ENCODE measurements at places on chromosomes 7 and 10.
A peak's percentile ranks its signal among the peaks of the same experiment; 100 is the strongest.

DNA sequence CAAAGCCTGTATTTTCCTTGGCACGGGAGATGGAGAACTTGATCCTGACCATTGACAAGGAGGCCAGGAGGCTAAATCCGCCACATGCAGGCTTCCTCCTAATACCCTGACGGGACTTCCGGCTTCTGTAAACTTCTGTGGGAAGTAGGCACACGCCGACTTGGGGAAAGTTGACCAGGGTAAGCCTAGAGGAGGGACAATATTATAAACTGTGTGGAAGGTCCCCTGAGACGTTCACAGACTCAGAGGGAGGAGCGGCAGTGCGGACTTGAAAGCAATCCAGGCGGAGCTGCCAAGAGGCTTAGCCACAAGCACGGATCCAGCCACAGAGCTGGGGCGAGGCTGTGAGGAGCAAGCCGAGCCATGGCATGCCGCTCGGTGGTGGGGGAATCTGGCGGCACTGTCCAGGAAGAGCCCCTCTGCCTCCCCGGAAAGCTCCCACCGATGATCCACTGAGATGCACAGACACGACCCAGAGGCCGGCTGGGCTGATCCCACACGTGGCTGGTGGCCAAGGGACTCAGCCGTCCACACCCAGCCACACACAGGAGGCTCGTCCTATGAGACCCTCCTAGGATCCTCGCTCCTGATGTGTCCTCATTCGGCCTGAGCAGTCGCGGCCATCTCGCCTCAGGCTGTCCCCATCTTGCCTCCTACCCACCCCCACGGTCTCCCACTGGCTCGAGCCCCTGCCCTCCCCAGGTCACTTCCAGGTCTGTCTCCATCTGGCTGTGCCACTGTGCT, 40.0 kb upstream of the INSIG1 start:
- DNase-seq = no peak

DNA sequence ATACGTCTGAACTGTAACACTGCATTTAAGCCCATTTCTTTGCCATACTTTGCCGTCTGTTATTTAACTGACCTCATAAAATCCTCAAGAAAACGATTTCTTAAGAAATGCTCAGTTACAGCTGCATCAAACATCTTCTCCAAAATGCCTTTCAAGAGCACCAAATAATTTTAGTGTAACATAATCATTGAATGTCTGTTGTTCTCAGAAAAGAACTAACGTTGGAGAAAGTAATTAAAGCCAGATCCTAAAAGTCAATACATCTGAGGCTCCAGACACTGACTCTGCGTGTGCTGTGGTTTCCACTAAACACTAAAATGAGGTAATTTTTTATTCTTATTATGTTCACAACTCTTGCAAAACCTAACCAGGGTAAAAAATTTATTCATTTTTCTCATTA, 63.7 kb upstream of the LRRC17 start:
- no peak for DNase-seq

- DNase-seq = no peak
These were observed 147.7 kb downstream of the SND1 start for GRCh38 chr7:127799535-127800305.

DNA sequence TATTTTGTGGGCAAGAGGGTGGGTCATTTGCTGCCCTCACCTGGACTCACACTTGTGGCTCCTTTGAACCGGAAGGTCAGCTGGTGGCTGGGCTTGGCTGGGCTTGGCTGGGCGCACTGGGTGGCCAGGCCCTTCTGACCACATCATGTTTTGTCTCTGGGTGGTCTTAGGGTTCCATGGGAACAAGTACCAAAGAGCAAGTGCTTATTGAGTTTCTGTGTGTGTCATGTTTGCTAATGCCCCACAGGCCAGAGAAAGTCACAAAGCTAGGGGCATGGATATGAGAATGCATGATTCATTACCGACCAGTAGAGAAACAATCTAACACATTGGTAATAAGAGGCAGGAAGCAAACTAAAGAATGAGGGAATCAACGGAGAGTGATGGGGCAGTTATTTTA, 33.6 kb upstream of the NRP1 start:
- no peak for DNase-seq

- DNase-seq = no peak
These were observed 95.8 kb upstream of the PODXL start for GRCh38 chr7:131652194-131652593.

DNA sequence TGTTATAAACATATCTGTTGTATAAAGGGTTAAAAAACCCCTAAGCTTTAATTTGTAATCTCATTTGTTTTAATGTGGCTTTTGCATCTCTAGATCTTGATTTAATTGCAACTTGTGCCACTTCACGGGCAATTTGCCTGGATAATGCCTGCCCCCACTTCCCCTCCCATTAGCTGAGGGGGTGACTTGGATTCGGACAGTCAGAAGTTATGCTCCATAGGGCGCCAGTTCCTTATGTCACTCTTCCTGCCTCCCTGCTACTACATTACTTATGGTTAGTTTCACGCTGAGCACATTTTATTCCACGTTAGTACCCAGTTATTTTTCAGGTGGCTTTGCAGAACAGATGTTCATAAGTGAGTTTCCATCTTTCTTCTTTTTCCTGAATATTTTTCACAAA, 1015.2 kb upstream of the PHF14 start:
- no peak for DNase-seq

GRCh38 chr7:96720843-96721242, 11.2 kb upstream of the SEM1 start:
- DNase-seq = no peak

DNA sequence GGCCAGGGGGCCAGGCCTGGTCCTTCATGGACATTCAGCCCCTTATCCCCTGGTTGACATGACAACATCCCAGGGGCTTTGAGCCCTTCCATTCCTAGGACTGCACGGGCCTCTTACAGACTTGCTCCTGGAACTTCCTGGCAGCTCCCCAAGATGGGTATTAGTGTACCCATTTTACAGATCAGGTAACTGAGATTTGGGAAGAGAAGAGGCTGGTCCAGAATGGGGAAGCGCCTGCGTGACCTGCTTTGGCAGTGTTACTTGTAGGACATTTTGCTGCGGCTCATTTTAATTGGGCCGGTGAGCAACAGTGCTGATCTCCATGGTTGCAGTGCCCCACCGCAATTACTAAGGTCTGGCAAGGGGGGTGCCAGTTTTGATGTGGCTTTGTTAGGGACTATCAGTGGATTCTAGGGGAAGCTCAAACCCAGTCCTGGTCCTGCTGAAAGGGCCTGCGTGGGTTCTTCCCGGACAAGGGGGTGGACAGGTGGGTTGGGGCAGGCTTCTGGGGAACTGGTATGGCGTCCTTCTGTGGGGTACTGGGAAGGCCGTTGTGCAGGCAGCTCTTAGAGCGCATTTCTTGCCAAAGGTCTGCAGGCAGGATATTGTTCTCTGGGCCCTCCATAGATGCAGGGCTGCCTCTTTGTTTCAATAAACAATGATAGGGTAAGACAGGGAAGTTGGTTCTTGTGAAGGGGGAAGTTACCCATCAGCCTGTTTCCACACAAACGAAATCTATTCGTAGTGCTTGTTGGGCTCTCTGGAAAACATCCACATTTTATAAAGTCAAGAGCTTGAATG, 137.6 kb downstream of the RGS10 start:
- no peak for DNase-seq

- no peak for DNase-seq
These were observed 35.3 kb upstream of the HIBADH start for GRCh38 chr7:27697861-27698430.

- no peak for DNase-seq
These were observed 122.1 kb upstream of the SFMBT2 start for GRCh38 chr10:7532723-7533498.

DNA sequence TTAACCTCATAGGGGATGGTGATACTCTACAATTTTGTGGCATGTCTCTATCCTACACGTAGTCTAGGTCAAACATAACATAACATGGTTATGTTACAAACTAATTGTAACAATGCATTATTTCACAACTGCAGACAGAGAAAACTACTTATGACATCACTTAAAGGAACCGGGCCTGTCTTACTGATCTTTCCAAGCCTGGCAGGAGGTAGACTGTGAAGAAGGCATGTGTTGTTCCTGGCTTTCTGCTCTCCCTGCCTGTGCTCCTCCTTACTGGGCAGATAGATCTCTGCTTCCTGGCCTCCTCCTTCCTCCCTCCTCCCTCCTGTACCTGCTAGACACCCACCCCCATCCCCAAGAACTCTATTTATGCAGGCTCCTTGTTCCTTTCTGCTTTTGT, 5.4 kb downstream of the CACNB2 start:
- no peak for DNase-seq

- no peak for DNase-seq
These were observed 1177.7 kb upstream of the AUTS2 start for GRCh38 chr7:68420342-68421192.

- no peak for DNase-seq
These were observed 17.6 kb downstream of the PODXL start for GRCh38 chr7:131538813-131539179.

GRCh38 chr7:30352169-30352568, 67.8 kb downstream of the ZNRF2 start:
- no peak for DNase-seq

DNA sequence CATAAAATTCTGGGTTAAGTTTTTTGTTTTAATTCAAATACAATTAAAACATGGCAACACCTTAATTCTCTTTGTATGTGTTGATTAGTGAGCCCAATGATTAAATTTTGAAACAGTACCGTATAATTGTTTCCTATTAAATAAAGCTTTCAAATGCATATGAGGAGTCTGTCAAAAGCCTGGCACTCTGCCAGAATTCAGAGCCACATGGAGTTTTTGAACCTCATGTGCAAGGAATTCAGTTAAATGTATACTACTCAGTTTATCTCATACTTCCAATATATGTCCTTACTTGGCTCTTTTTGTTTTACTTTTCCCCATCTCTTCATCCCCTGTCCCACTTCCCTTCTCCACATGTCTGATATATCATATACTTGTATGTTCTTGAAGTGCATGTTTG, 165.6 kb upstream of the FAM3C start:
- DNase-seq = no peak

- DNase-seq = no peak
These were observed 223.1 kb upstream of the AKR1E2 start for GRCh38 chr10:4602764-4603491.

DNA sequence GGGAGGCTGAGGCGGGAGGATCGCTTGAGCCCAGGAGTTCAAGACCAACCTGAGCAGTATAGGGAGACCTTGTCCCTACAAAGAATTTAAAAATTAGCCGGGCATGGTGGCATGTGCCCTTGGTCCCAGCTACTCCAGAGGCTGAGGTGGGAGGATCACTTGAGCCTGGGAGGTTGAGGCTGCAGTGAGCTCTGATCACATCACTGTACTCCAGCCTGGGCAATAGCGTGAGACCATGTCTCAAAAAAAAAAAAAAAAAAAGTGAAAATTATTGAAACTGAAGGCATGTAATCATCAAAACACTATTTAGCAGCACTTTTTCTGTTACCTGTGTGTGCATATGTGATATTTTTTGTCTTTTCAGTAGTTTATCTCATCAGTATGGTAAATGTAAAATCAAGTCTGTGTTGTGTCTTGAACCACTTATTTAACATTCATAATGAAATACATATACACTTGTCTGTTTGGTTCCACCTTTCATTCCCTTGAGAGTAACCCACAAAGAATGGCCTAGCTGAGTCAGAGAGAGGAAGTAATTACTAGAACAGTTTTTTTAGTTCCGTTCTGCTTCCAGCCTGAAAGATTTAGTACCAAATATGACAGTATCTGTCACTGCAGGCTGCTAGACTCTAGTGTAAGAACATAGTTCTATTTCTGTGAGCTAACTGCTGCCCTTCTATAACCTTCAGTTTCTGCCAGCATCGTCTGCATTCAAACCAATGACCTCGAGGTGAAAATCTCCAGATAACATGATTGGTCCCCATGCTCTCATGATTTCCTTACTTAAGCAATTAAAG, 68.6 kb downstream of the MMRN2 start:
- DNase-seq = no peak

DNA sequence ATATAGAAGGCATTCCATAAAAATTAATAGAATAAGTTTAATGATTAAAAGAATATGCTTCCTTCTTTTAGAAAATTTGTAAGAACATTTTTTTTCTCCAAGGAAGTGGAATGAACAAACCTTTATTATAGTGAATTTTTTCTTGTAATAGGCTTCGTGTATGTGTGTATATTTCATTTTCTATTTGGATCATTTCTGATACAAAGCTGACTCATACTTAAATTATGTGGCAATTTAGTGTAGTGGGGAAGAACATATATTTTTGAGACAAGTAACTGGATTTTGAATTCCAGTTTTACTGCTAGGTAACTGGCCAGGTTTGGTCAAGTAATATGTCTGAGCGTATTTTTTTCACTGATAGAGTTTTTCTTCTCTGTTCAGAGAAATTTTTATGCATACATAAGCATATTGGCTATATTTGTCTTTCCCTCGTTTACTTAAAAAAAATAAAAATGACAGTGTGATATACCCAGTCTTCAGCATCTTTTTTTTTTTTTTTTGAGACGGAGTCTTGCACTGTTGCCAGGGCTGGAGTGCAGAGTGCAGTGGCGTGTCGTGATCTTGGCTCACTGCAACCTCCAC, 50.8 kb downstream of the CDK13 start:
- no peak for DNase-seq

DNA sequence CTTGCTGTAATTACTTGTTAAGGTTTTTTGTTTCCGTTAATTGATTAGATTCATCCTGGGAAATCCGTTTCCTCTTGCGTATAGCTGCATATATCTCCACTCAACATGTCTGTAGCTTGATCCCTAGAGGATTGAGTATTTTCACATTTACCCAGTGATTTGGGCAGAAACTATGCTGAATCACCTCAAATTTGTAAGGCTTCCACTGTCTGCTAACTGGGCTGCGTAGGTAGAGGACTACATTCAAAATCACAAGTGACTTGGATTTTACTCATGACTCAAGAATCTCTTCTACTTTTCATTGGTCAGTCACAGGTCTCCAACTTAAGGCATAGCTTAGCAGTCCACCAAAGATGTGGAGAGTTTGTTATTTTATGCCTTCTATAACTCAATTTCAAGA, 141.8 kb downstream of the POLR1F start:
- DNase-seq = no peak

GRCh38 chr7:143299840-143300239, 11.7 kb downstream of the CASP2 start:
- peak; percentile 60 for DNase-seq

DNA sequence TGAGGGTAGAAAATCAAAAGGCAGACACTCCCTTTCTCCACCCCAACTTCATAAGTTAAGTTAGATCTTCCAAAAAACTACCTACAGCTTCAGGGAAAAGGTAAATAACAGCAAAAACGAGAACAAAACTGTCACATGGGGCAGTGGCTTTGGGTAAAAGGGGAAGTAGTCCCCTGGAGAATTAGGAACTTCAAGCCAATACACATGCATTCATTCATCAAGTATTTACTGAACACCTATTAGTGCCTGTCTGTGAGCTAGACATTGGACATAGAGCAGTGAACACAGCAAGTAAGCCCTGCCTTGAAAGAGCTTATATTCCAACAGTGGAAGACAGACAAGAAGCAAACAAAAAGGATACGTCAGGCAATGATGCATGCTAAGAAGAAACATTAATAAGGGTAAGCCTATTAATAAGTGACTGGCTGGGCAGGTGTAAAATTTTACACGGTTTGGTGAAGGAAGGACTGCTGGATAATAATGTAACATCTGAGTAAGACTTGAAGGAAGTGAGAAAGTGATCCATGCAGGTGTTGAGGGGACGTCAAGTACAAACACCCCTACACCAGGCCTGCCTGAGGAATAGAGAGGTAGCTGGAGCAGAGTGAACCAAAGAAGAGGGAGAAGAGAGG, 69.6 kb upstream of the RAPGEF5 start:
- no peak for DNase-seq
